ENCODE measurements at places on chromosomes 12 and 14.

DNA sequence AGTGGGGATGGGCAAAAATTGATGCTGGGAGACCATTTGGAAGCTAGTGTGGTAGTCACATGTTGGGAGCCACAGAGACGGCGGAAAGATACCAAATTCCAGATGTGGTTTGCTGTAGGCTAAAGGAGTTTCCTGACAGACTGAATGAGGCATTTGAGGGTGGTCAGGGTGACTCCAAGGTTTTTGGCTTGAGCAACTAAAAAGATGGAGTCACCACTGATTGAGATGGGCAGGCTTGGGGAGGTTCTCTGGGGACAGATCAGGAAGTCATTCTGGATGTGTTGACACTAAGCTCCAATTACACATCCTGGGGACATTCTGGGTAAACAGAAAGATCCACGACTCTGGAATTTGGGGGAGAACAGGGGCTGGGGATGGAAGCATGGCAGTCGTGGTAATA is 15.5 kb upstream of the SERPINA9 start:
- no peak for DNase-seq

DNA sequence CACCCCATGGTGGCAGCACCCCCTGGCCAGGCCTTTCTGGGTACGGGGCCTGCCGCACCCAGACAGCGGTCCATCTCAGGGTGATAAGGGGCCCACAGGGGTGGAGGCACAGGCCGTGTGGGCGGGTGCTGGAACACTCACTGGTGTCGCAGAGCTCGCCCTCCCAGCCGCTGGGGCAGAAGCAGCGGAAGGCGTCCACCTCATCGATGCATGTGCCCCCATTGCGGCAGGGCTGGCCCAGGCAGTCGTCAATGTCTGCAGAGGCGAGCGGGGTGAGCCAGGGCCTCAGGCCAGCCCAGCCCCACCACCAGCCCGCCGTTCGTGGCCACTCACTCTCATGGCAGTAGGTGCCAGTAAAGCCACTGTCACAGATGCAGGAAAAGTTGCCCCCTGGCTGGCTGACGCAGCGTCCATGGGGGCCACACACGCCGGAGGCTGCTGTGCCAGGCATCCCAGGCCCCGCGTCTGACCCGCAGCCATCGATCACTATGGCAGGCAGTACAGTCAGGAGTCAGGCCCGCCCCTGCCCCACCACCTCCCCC is 19.9 kb downstream of the JAG2 start:
- DNase-seq, result no peak

DNA sequence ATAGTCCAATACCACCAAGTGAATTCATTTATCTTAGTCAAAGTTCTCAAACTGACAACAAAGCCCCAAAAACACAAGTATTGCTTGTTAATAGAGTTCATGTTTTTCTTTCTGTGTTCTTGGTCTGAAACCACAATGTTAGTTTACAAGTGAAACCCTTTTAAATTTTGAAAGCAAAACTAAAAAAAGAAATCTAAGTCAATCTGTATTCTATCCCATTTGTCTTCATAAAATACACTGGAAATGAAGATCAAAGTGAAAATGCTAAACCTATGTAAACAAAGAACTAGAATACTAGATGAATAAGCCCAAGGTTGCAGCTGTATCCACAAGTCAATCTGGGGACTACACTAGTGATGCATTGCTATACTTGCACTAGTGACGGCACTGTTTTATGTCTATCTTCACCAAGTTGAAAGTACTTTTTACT is 10.4 kb downstream of the MAP4K5 start:
- no peak for DNase-seq

GRCh38 chr14:55303691-55304145 is 32.5 kb downstream of the FBXO34 start:
- DNase-seq, result no peak

DNA sequence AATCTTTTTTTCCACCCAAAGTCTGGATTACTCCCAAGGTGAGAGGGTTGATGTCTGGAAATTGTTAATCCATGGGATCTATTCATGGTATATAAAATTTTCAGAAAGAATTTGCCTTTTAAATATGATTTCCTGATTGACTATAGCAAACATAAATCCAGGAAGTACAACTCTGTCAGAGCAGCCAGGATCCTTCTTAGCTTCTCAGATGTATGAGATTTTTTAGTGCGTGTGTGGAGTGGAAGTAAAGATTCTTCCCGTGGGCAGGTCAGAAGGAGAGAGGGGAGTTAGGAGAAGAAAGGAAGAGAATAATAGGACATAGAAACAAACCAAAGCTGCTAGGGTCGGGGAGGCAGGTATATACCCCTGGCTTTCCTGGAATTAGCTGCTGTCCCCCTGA is 159.3 kb downstream of the FBXL14 start:
- no peak for DNase-seq

All from stimulated activated CD4-positive, alpha-beta T cell treated with anti-CD3 and anti-CD28 coated beads, Interleukin-1b, Interleukin-23, amount 100 ng/mL, for 24 hours (primary cell).